ENCODE measurements at places on chromosomes 13 and 19.

DNA sequence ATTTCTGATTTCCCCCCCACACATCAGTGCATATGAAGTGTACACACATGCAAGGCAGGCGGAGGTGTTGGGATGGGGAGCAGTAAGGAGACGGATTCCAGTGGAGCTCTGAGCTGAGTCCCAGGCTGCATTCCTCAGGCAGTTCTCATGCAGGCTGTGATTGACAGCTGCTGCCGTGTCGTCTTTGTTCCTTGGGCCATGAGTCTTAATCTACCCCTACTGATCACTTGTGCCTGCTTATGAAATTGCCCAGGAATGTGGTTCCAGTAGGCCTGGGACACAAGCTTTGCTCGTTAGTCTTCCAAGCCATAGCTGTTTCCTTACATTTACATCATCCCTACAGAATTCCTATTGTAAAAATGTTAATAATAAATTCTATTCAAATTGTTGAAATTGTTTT is 1241.9 kb downstream of the UQCRFS1 start:
- DNase-seq: no peak

DNA sequence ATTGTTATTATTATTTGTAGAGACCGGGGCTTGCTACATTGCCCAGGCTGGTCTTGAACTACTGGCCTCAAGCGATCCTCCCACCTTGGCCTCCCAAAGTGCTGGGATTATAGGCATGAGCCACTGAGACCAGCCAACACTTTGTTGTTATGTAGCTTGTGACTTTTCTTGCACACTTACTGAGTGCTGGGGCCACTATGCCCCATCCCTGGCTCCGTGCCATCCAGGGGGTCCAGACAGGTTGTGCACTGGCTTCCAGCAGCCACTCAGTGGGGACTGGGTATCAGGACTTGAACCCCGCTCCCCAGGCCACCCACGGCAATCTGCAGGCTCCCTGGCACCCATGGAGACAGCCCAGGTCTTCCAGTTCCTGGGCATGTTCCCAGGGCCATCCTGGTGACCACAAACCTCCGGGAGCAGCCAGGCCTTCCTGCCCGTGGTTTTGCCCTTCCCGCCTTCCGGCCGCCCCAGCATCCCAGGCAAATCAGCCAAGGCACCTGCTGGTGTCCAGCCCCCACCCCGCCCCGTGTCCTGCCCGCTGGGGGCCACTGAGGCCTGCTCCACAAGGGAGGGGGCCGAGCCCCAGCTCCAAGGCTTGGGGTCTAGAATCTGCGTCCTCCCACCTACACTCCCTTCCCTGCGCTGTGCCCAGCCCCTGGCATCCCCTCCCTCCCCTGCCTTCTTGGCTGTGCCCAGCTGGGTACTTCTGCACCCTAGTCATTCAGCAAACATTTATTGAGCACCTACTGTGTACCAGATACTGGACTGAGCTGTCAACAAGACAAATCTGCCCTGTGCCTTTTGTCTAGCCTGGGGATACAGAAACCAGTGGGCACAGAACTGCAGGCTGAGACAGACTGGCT is 23.7 kb upstream of the SEMA6B start:
- DNase-seq: no peak

DNA sequence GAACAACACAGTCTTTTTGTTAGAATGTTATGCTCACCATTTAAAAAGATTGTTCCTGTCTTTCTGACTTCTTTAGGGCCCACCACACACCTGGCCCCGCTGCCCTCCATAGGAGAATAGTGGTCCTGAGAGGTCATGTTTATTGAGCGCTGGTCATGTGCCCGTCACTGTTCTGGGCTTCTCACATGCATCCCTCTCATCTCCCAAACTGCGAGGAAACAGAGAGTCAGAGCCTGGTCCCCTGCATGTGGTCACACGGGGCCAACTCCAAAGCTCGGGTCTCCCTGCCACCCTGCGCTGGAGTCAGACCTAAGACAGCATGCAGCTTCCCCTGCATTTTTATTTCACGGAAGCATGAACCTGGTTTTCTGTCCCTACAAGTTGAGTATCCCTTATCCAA is 70.4 kb upstream of the GPR183 start:
- no peak for DNase-seq

- no peak for DNase-seq
Observed at GRCh38 chr13:96646515-96647211, 347.6 kb downstream of the OXGR1 start.

DNA sequence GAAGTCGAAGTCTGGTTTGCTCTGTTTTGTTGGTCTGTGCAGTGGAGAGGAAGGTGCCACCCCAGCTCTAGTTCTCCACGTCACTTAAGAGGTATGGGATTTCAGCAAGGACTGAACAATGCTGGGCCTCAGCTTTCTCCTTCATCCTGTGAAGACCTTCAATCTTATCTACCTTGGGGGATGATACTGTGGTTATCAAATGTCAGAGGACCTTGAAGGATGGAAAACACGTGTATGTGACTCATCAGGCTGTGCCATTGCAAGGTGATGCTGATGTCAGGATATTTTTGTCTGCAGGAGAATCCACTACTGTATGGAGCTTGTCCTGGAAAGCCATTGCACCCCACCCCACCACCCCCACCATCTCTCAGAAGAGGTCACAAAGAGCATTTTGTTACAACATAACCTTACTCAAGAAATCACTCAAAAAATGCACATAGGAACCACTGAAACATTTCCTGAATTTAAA is 81.4 kb upstream of the UQCRFS1 start:
- no peak for DNase-seq

GRCh38 chr19:4034048-4035017 is 26.8 kb downstream of the PIAS4 start:
- no peak for DNase-seq

- DNase-seq: no peak
Observed at GRCh38 chr19:18712981-18713380, 29.5 kb downstream of the CRTC1 start.

GRCh38 chr13:36919171-36919832 is 736 bp downstream of the SMAD9 start:
- DNase-seq: no peak

GRCh38 chr13:42781352-42781751 is at the start of gene FAM216B:
Gene FAM216B, plus strand, starts transcription at chr13:42781584. Its CDS starts 2,484 bp downstream, at chr13:42784068.
- no peak for DNase-seq
